A549 (cell line): ENCODE measurements at places on chromosomes 7 and 10. TPM values are rescaled to one million over a fixed set of nuclear protein-coding genes. Genes with fewer than 3 reads are reported as not detected.

DNA sequence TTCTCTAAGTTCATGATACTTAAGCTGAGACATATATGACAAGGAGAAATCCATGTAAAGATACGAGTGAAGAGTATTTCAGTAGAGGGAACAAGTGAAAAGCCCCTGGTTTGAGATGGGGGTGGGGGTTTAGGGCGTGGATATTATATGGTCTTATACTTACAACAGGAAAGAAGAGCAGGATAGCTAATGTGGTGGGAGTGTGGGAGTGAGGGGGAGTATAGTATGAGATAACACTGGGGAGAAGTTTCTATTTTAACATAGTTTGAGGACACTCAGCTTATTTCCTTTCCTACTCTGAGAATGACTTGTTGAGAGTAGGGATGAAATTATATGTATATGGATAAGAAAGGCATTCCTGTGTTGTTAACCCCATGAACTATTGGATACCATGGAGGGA is 36.5 kb downstream of the MCU start:
- no peak for DNase-seq

DNA sequence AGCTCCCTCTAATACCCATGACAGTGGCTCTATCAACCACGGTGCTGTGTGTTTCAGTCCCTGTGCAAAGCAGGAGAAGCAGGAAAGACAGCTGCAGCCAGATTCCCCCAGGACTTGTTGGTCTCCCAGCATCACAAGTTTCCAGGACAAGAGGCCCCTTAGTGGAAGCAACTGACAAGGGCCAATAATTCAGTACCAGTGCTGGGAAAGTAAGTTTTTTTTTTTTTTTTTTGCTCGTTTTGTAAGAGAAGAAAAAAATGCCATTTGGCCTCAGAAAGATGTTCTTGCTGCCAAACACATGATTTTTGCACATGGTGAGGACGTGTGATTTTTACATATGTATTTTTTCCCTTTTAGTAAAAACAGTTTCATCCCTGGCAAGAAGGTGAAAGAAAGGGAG is 284.2 kb upstream of the ZMIZ1 start:
- no peak for DNase-seq

The TBATA gene
- polyA plus RNA-seq: not detected in 3 replicates

GRCh38 chr10:105540381-105540780 is 899.3 kb downstream of the SORCS3 start:
- DNase-seq: no peak

The CRYGN gene
- 0.07 TPM in 1 of 3 replicates, not detected in the others for polyA plus RNA-seq

DNA sequence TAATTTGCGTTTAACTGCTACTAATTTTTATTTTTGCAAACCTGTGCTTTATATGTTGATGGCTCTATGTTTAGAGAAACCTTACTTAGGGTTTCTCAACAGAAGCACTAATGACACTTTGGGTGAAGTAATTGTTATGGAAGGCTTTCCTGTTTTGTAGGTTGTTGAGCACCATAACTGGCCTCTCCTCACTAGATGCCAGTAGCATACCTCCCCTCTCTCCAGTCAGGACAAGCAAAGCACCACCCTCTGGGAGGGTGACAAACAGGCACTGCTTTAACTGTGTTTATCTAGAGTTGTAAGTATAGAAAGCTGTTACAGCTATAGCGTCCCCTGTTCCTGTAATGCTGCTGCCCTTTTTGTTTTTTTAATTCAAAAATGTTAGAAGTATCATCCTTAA is 60.9 kb downstream of the WAC start:
- no peak for DNase-seq

- DNase-seq: no peak
These were observed 67.0 kb downstream of the ATE1 start for GRCh38 chr10:121860810-121861209.

DNA sequence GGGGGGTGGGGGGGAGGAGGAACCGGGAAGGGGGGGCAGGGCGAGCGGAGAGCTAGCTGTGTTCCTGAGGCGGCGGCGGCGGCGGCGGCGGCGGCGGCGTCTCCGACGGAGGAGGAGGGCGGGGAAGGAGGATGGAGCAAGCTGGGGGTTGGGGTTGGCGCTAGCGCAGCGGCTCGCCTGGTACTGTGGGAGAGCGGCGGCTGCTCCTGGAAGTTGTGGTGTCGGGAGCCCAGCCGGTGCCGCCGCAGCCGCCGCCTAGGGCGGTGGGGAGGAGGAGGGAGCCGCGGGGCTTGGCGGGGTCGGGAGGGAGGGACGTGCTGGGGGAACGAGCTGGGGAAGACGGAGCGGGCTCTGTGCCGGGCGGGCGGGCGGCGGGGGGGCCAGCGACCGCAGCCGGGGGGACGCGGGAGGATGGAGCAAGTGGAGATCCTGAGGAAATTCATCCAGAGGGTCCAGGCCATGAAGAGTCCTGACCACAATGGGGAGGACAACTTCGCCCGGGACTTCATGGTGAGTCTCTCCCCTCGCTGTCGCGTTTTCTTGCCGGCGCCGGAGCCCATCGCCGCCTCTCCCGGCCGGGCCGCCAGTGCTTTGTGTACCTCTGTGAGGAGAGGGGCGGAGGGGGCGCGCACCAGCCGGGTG is at the start of gene PTPN12:
TSS of gene PTPN12 (plus strand) at position 160 of the 642 bp plus-strand sequence. CDS start at position 412, 252 bp downstream.
- no peak for DNase-seq

The AMPH gene
- polyA plus RNA-seq: 0.05 to 0.26 TPM (median 0.07 TPM) in 3 replicates

The KCNIP2 gene
- polyA plus RNA-seq: 1.1 to 1.7 TPM (median 1.3 TPM) in 3 replicates

GRCh38 chr10:118449521-118449920 is 107.4 kb upstream of the FAM204A start:
- DNase-seq: no peak

- no peak for DNase-seq
These were observed 43.2 kb downstream of the ZNF467 start for GRCh38 chr7:149729983-149730801.

- DNase-seq: peak; percentile 64
These were observed 8.6 kb downstream of the SHH start for GRCh38 chr7:155803418-155804376.

DNA sequence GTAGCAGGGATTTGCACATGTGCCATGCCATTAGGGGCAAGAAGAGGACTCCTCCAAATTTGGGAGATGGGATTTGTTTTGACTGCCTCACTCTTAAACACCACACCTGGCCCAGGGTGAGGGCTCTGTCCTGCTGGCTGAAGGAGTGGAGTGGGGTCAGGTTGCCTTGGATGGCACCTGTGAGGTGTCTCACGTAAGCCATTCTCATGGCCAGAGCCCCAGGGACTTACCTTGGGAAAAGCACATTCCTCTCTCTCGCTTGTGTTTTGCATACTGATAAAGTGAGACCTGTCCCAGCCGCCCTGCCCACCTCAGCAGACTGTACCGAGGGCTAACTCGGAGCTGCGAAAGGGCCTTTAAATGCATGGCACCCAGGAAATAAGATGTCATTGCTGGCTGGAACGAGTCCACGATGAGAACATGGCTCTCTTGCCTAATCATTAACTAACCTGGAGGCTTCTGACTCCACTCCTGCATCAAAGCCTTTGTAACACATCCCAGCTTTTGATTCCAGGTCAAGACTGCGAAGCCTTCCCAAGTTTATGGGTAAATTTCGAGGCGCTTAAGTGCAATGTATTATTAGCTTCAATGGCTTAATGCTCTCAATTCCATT is 184.0 kb upstream of the RNF32 start:
- no peak for DNase-seq

DNA sequence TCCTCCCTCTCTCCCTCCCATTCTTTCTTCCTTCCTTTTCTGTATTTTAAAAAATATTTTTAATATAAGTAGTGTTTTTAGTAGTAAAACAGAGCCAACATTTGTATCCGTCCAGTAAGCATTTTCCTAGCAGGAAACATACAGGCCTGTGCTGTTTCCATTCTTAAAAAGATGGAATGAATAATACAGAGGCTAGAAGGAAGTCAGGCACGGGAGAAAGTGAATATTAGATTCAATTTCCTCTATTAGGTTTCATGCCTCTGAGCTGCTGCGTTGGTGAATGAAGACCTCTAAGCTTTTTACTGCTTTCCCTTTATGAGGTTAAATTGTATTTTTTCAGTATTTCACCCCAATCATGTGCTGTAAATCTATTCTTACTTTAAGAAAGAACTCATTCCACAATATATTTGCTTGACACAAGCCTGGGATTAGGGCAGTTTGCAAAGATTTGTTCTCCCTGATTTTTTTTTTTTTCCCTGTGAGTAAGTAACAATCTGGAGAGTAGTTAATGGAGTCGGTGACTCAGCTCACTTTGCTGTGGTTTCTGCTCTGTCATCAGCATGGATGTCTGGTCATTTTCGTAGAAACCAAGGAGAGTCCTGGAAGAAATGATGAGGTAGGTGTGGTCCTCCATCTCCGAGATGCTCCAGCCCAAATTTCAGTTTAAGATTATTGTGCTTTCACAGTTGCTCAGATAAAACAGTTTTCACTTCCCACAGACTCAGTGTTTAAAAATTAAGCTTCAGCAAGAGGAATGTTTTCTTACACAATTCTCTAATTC is 76.1 kb upstream of the PITRM1 start:
- peak; percentile 69 for DNase-seq

DNA sequence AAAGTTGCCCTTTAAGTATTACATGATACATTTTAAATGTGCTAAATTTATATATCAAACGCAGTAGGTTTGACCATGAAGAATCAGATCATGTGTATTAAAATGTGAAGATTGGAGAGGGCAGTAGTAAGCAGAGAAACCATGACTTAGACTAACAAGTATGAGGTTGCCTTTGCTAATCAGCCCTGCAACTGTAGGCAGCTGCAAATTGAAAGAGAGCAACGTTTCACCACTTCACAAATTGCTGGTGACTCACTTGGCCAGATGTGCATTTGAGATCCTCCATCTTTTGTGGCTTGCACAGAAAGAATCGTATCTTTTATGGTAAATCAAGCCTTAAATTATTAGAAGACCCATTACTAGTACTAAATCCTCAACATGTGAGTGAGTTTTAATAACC is 10.1 kb upstream of the SEMA3A start:
- DNase-seq: no peak

The NUTM2E gene
- polyA plus RNA-seq: 0.22 to 0.37 TPM (median 0.29 TPM) in 3 replicates
